ENCODE measurements at places on chromosomes 6 and 20.

GRCh38 chr6:45870531-45870930, 145.1 kb downstream of the CLIC5 start:
- H3K27ac ChIP-seq, result no peak overlapping the region
- no peak for DNase-seq
- H3K27me3 ChIP-seq, result no peaks in the 10 kb centered on the region
- no peaks in the 10 kb centered on the region for H3K36me3 ChIP-seq

DNA sequence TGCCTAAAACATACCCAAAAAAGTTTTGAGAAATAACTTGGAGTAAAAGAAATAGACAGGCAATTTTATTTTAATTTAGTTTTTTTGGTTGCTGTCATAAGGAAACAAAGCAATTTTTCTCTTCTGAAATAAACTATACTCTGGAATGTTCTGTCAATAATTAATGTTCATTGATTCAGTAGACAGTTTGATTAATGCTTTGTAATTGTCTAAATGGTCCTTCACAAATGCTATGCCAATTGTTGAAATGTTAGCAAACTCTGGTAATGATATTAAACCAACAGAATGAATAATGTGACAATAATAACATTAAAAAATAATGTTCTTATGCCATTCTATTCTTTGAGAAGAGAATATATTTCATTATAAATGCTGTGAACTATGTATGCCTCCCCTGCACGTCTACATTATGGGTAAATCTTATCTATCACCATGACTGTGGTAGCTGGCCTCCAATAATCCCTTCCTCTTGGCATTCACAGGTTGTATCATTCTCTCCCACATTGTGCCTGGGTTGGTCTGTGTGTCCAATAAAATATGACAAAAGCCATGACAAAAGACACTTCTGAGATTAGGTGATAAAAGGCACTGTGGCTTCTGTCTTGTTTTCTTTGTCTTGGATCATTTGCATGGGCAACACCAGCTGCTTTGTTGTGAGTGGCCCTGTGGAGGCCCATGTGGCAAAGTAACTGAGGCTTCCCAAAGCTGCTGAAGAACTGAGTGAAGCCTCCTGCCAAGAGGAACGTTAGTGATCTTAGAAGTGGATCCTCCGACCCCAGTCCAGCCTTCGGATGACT, 25.1 kb downstream of the IL20RA start:
- no peaks in the 10 kb centered on the region for H3K27me3 ChIP-seq
- H3K4me3 ChIP-seq, result no peak overlapping the region
- DNase-seq, result no peak
- no peak overlapping the region for H3K27ac ChIP-seq
- no peaks in the 10 kb centered on the region for H3K4me1 ChIP-seq

DNA sequence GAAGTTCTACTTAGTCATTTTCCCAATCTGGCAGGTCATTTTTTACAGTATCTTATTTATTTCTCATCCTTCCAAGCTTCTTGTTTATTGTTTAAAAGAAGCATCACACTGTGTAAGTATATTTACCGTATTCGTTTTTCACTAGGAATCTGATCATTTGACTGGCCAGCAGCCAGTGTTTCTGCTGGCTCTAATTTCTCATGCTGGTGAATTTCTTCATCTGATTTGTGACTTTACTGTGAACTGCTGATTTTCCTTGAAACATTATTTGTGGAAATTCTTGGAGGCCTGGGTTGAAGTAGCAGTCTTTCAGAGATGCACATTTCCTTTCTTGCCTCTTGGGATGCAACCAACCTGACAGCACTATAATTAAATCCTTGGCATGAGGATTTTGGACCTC, 65.9 kb downstream of the PREP start:
- no peak for DNase-seq
- no peaks in the 10 kb centered on the region for H3K4me1 ChIP-seq
- H3K27ac ChIP-seq, result no peak overlapping the region
- peaks cover 2% of the 10 kb centered on the region for H3K36me3 ChIP-seq
- no peak overlapping the region for H3K4me3 ChIP-seq

GRCh38 chr20:57474205-57474604, 50.7 kb downstream of the CTCFL start:
- no peak overlapping the region for H3K4me3 ChIP-seq
- H3K36me3 ChIP-seq, result no peaks in the 10 kb centered on the region
- DNase-seq, result no peak
- H3K4me1 ChIP-seq, result peaks cover 25% of the 10 kb centered on the region

DNA sequence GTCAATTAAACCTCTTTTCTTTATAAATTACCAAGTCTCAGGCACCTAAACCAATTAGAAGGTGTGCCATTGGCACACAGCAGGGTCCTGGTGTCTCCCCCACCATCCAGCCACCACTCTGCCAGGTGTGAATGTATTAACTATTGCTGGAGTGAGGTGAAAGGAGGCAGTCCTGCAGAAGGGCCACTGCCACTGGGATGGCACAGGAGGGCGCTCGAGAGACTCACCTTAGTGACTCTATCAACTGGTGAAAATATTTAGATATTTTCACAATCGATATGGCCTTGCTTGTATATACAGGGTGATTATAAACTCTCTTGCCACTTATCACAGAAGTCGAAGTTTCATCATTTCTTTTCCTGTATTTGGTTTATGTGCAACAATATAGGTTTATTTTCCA, 145.6 kb upstream of the ESR1 start:
- no peaks in the 10 kb centered on the region for H3K36me3 ChIP-seq
- H3K4me3 ChIP-seq, result no peak overlapping the region
- H3K27ac ChIP-seq, result no peak overlapping the region

DNA sequence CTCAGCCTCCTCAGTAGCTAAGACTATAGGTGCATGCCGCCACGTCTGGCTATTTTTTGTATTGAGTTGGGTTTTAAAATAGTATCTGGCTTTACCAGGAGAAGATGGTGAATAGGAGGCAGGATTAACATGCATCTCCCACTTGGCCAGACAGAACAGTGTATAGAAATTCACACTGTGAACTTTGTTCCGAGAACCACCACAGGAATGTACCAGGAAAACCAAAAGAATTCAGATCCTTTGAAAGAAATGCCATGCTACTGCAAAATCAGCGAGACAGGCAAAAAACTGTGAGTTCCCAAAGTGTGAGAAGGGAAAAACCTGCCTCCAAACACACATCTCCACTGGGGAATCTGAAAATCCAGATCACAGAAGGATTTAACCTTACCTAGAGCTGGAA, 327.6 kb downstream of the NKAIN2 start:
- no peaks in the 10 kb centered on the region for H3K36me3 ChIP-seq
- no peak for DNase-seq
- H3K4me3 ChIP-seq, result no peak overlapping the region
- no peaks in the 10 kb centered on the region for H3K27me3 ChIP-seq

GRCh38 chr6:127190552-127190951, 72.1 kb downstream of the RSPO3 start:
- no peaks in the 10 kb centered on the region for H3K36me3 ChIP-seq
- peak; percentile 27 for DNase-seq
- no peaks in the 10 kb centered on the region for H3K4me1 ChIP-seq
- no peaks in the 10 kb centered on the region for H3K27me3 ChIP-seq

DNA sequence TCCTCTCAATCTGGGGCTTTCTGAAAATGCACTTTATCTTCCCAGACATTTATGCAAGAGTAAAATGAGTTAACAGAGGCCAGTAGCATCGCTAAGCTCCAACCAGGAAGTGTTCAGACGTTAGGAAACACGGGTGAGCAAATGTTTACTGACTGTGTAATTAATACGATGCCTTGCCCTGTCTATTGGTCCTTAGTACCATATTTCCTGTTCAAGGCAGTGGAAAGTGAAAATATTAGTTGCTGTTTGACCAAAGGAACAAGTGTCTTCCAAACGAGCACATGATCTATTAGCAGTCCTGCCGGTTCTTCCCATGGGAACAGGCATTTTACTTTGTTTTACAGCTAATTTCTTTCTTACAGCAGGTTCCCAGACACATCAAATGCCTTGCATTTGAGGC, 311.1 kb upstream of the JAG1 start:
- H3K27me3 ChIP-seq, result no peaks in the 10 kb centered on the region
- H3K27ac ChIP-seq, result no peak overlapping the region
- no peaks in the 10 kb centered on the region for H3K4me1 ChIP-seq
- H3K36me3 ChIP-seq, result no peaks in the 10 kb centered on the region

DNA sequence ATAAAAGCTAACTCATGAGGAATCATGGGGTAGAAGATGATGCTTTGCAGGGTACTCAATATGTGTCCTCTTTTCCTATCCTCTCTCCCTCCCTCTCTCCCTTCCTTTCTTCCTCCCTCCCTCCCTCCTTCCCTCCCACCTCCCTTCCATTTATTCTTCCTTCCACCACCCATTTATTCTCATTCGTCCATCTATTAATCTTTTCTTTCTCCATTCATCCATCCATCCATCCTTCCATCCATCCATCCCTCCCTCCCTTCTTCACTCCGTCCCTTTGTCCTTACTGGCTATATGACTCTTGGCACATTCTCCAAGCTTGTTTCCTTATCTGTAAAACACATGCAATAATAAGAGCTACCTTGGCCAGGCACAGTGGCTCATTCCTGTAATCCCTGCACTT, 40.9 kb downstream of the ARHGAP40 start:
- H3K36me3 ChIP-seq, result peaks cover 5% of the 10 kb centered on the region
- no peak overlapping the region for H3K4me3 ChIP-seq
- no peak for DNase-seq
- no peak overlapping the region for H3K27ac ChIP-seq
- H3K27me3 ChIP-seq, result peaks cover 3% of the 10 kb centered on the region

- no peak overlapping the region for H3K4me3 ChIP-seq
- no peak overlapping the region for H3K27ac ChIP-seq
- DNase-seq, result no peak
- no peaks in the 10 kb centered on the region for H3K27me3 ChIP-seq
- H3K36me3 ChIP-seq, result peaks cover 2% of the 10 kb centered on the region
- no peaks in the 10 kb centered on the region for H3K4me1 ChIP-seq
Measured at GRCh38 chr6:111651185-111652034, 45.7 kb upstream of the TRAF3IP2 start.

DNA sequence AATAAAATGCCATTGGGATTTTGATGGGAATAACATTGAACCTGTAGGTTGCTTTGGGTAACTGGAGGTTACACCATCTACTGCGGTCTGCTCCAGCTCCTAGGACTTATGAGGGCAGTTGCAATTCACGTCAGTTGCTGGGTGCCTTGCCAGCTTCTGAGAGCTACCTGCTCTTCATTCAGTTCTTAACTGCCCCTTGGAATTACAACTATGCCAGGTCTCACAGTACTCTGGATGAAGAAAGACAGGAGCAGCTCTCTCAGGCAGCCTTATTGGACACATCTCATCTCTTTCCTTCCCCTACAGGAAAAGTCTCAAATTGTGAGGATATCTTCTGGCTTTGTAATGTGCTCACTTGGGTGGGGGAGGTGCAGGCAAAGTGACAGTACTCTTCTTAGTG, 1643.3 kb downstream of the GRIK2 start:
- H3K4me3 ChIP-seq, result no peak overlapping the region
- H3K36me3 ChIP-seq, result no peaks in the 10 kb centered on the region
- DNase-seq, result peak; percentile 83
- H3K4me1 ChIP-seq, result no peaks in the 10 kb centered on the region
- H3K27me3 ChIP-seq, result no peaks in the 10 kb centered on the region
